ENCODE measurements at places on chromosomes 7 and 10.

DNA sequence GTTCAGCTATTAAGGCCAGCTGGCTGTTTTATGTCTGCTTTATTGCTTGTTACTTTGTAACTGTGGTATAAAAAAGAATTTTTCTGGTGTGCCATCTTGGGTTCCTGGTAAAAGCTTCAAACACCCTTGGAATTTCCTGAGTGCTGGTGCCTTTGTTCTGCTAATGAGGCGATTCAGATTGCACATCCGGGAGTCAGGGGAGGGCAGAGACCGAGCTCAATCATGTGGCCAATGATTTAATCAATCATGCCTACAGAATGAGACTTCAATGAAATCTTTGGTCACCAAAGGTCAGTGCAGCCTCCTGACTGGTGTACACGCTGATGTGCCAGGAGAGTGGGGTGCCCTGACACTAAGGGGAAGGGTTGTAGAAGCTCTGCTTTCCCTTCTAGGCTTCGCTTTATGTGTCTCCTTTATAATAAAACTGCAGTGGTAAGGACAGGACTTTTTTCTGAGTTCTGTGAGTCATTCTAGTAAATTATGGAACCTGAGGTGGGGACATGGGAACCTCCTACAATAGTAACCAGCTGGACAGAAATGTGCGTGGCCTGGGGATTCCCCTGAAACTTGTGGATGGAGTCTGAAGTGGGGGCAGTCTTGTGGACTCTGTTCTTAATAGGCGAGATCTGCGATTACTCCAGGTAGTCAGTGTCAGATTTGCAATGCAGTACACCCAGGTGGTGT lies 69.4 kb upstream of the OGDHL start:
- no peak for DNase-seq

DNA sequence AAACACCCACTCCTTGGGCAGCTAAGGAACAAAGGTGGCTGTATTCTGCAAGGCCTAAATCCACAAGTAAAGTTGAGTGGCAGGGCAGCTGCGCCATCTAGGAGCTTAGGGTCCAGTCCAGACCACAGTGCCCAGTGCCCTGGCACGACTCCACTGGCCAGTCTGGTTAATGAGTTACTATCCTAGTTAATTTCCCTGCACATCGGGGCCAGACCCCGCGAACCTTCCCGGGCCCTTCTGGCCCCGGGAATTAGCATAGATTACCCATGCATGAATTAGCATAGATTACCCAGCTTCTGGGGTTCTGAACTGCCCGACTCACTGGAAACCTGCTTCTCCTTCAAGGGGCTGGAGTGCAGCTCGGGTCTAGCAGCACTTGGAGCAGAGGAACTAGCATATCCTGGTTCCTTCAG lies 3.2 kb upstream of the EMX2 start:
- DNase-seq: no peak

GRCh38 chr7:74183142-74183541 lies 9.0 kb downstream of the EIF4H start:
- no peak for DNase-seq

- DNase-seq: no peak
Measured at GRCh38 chr7:112154690-112155089, 51.5 kb downstream of the DOCK4 start.

- no peak for DNase-seq
Measured at GRCh38 chr10:26516540-26517101, 78.5 kb downstream of the APBB1IP start.

DNA sequence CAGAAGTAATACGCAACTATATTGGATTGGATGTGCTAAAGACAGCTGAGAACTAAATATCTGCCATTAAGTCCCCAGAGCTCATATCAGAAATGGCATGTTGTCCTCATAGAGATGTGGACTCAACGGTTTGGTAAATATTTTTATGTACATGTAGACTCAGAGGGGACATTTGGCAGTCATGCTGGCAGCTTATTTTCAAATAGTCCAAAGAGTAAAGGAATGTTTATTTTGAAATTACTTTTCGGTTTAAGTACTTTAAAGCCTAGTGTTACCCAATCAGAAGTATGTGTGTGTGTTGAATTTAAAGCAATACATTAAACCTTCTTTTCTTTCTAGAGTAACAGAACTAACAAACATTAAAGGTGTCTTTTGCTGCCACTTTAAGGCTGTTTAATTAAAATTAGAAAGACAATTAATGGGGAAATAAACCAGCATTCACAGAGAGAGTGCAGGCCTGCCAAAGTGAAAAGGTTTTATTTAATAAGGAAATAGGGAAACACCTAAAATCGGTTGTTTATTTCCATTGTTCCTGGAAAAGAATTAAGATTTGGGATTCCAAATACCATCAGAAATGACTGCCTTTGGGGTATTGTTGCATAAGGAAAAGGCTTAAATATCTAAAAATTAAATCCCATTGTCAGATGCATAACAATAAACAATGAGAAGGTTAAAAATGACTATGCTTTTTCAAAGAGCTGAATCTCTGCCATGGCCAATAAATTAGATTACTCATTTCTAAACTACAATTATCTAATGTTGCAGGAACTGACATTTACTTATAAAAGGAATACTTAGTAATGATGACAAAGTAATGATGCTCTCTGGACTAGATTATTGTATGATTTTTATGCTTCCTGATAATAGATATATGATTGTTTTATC lies 113.4 kb upstream of the AHR start:
- no peak for DNase-seq

DNA sequence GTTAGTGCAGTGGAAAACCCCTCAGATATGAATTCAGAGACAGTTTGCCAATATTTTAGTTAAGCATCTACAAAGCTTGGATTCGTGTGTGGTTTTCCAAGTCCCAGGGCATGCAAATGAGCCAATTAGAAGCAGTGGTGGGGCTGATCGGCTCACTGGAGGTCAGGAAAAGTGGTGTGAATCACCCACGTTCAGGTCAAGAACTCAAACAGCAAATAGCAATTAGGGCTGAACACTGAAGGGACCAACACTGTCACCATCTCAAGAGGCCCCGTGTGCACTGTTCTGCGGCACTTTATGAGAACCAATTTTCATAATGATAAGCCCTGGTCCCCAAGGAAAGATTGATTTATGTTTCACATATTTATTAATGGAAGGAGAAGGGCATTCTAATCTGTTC lies 68.9 kb downstream of the ADARB2 start:
- DNase-seq: no peak

GRCh38 chr10:95282107-95282506 lies 8.7 kb downstream of the PDLIM1 start:
- DNase-seq: no peak

GRCh38 chr7:139896288-139896687 lies 67.2 kb downstream of the TBXAS1 start:
- no peak for DNase-seq

DNA sequence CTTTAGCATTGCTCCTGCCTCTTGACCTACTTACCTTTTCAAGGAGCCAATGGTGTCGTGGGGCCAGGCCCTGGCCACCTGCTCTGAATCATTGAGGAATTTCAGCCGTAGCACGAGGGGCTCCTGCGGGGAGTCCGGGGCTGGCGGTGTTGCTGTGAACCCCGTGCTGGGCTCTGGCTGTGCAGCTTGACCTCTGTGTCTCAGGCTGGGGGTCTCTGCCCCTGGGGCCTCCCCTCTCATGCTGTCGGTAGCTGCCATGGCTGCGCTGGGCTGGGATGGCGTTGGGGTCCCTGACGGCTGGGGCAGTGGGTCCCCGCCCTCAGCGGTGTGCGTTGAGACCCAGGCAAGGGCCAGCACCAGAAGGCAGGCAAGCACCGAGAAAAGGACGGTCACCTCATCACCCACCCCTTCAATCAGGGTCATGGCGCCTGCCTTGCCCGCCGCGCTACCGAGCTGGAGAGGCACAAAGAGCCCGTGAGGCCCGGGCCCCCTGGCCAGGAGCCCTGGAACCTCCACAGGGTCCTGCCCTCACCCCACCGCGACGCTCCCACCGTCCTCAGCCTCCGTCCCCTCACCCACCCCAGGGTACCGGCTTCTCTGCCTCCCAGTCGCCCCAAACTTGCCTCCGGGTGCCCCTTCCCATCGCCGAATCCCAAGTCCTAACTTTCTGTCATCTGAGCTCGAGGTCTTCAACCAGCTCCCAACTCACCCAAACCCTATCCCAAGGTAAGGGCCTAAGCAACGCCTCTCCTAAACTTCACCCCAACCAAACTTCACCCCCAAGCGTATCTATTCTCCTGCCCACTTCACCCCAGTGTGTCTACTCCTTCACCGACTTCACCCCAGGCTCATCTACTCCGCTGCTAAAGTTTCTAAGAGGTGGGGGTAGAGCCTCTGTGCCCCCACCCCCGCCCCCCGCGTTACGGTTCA lies 887 bp downstream of the TMUB1 start:
- no peak for DNase-seq

DNA sequence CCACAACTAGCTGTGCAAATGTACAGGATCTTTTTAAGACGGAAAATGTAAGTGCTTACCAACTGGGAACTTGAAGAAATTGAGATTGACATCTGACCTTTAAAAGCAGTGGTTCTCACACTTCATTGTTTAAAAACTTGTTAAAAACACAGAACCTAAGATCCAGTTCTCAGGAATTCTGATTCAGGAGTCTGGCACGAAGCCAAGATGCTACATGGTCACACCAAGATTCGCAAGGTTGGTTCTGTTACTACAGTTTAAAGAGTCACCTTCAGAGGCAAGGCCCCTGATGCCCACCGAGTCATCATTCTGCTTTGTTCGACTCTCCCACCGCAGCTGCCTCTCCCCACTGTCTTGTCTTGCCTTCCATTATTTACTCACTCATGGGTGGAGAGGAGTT lies 113.3 kb downstream of the GLI3 start:
- no peak for DNase-seq

GRCh38 chr10:69490876-69491275 lies 39.6 kb downstream of the TSPAN15 start:
- no peak for DNase-seq

DNA sequence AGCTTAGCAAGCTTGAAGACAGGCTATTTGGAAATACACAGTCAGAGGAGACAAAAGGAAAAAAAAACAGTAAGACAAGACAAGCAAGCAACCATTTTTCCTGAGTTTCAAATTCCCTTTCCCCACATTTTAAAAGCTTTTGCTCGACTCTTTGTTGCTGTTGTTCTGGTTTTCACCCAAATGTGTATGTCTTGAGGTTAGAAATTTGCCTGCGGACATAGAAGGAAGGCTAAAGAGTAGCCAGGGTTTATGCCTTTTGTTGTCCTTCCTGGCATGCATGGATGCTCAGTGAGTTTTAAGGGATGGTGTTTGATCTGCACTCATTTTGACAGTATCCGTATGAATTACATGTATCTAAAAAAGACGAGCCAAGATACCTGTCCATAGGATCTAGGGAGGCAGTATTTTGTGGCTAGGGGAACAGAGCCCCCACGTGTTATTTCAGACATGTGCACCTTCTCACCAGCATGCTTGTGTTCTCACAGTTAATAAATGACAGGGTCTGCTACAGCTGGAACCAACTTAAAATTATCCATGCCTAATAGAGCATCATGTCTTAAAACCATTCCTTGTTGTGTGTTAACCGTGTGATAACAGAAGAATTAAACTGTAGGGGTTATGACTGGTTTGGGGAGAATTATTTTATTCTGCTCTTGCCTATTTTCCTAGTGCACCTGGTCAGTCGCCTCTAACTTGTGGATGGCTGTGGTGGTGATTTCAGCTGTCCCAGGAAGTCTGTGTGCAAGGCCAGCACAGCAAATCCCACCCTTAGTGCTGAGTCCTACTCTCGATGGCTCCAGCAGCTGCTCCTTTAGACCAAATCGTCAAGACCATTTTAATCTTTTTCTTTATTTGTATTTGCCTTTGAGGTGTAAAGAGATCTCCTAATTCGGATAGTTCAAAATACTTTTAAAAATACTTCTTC lies 9.1 kb downstream of the WIPF3 start:
- DNase-seq: no peak

DNA sequence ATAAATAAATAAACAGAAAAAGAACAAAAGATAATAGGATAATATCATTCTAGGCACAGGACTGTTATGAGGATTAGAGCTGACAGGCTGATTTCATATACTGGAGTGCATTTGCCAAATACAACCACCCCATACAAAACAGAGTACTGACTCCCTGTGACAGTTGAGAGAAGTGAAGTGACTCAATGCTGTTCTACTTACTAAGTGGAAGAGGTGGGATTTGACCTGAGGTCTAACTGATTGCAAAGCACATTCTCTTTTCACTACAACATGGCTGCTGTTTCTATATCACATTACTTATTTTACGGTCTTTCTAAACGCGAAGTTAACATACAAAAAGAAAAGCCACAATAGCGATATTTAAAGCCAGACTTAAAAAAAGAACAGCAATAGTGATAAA lies 51.4 kb downstream of the ITGB1 start:
- no peak for DNase-seq

GRCh38 chr7:15308821-15309220 lies 253.0 kb downstream of the AGMO start:
- DNase-seq: no peak

DNA sequence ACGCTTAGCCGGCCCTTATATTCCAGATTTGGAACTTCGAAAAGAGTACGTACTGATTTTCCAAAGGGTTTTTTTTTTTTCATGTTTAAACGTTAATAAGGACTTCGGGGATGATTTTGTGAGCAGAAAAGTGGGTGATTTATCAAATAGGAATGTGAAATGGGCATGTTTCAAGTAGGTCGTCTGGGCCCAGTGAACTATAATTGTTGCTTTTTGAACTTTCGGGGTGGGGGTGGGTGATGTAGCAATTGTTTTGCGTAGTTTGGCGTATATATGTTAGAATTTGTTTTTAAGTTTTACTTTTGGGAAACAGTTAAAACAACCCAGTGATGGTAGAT lies 299 bp upstream of the PBLD start:
- no peak for DNase-seq

DNA sequence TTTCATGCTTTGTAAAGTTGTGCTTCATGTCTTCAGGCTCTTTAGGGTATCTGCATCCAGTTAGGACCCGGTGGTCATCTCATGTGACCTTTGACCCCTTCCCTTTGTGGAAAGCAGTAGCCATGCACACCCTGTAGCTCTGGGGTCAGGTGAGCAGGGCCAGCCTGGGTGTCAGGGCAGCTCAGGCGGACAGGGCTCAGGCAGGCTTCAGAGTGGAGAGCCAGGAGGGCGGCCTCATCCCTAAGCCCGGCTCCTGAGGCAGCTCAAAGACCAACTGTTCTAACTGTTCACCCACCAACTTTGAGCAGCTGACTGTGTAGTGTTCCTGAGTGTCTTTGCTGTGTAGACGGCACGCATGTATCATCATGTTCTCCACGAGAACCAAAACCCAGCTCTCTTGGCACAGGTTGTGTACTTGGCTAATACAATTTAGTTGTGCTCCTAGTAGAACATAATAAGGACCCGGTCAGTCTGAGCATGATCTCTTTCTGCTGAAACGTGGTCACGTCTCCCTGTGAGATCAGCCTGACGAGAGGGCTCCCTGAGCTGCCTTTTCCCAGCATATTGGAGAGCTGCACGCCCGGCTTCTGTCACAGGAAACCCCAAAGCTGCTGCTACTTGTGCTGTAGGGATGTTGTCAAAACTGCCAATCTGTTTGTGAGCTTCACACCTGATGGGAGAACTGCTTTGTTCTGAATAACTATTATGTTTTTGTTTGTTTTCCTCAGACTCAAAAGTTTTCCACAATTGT lies 30.0 kb downstream of the EEPD1 start:
- DNase-seq: no peak

- DNase-seq: no peak
Measured at GRCh38 chr10:52239771-52240170, 74.3 kb upstream of the DKK1 start.

GRCh38 chr7:133534816-133535215 lies 281.9 kb downstream of the EXOC4 start:
- DNase-seq: no peak

All from stimulated activated CD8-positive, alpha-beta memory T cell treated with anti-CD3 and anti-CD28 coated beads, Interleukin-2, amount 100 ng/mL, for 48 hours (primary cell).